ENCODE measurements at places on chromosomes 12 and 14.

- no peak for DNase-seq
These were observed 29.0 kb downstream of the MOAP1 start for GRCh38 chr14:93155667-93156066.

DNA sequence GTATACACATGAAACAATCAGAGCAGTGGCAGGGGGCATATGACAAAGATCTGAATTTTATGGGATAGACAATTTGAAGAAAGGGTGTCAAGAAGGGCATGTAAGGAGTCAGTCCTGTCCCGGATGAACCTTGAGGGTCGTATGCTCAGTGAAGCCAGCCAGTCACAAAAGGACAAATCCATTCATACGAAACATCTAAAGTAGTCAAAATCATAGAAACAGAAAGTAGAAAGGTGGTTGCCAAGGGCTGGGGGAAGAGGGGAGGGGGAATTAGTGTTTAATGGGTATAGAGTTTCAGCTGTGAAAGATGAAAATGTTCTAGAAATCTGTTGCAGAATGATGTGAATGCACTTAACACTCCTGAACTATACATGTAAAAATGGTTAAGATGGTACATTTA is 157.5 kb downstream of the TGFB3 start:
- DNase-seq: peak; percentile 47

DNA sequence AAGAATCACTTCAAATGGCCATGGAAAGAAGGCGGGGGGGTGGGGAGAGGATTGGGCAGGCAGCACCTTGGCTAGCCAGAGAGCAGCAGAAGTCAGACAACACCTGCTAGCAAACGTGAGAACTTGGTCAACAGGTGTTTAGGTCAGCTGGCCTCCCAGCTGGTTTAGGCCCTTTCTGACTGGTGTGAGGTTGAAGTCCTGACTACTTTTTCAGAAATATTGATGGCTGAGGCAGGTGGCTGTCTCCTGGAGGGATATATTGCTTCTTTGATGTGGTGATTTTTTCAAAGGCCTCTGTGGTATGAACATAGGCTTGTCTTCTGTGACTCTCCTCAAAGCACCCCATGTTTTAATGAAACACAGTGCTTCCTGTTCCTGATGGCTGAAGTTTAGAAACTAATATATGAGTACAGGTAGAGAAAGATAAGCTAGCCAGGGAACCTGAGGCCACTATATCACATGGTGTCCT is 238.2 kb upstream of the SSTR1 start:
- no peak for DNase-seq

- DNase-seq: no peak
These were observed 24.3 kb downstream of the SLC41A2 start for GRCh38 chr12:104933778-104934177.

GRCh38 chr12:121797937-121798786 is 4.7 kb upstream of the RHOF start:
- DNase-seq: peak; percentile 73

DNA sequence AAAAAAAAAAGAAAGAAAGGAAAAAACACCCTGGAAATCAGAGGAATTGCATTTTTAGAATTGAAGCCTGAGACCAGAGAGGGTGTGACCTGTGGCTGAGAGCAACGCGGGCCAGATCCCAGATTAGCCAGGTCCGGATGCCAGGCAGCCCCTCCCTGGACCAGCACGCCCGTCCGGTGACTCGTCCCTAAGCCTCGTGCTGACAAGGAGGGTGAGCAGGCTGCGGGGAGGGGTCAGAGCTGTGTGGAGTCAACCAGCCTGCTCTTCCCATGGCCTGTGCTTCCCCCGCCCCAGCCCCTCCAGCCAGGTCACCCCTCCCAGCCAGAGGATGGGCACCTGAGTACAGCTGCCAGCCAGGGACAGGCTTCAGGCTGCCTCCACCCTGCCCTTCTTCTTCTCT is 4.2 kb upstream of the KLC1 start:
- DNase-seq: no peak

DNA sequence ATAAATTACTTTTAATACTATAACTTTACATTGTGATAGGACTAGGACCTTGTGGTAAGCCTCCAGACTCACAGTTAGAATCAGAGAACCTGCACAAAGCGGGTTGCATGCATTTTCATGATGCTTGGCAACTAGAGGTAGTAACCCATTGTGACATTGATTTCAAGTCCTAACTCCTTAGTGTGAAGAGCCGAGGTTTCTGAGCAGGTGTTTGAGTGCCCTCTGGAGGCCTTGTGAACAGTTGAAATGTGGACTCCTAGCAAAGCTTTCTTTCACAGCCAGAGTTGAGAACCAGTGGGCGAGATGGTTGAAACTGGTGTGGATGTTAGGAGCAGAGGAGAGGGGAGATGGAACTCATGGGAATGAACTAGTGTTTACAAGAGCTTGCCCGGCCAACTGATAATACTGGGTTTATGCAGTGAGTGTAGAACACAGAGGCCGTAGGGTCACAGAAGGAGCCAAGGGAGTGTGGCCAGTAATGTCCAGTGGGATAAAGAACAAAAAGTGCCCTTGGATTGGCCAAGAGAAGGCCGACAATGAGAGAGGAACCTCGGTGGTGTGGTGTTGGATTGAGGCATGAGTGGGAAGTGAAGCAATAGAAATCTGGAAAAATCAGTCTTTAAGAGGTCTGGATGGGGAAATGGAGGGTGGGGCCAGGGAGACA is 10.9 kb downstream of the ZNF664 start:
- DNase-seq: peak; percentile 53

- no peak for DNase-seq
These were observed 93.9 kb downstream of the TBC1D30 start for GRCh38 chr12:64918344-64918743.

DNA sequence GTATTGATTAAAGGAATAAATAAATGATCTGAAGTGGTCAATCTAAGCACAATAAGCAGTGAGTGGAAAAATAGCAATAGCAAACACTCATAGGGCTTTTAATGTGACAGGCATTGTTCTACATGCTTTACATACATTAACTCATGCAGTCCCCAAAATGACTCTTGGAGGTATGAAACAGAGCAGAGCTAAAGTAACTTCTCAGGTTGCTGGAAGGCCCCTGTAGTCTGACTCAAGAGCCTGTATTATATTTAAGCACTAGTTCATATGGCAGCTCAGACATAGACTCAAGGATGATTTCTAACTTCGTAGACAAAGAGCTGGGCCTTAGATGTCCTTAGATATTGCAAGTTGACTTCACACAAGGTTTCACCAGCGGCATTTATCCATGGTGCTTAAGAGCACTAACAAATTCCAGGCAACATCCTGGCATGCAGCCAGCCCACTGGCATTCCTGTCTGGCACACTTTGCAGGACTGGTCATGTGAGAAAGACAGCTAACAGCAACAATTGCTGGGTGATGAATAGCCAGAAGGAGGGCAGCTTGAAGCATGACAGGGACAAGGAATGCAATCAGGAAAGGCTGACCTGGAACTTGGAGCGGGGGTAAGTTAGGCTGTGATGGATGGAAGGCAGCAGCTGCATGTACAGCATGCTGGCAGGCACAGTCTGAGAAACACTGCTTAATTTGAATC is 22.9 kb upstream of the KTN1 start:
- peak; percentile 49 for DNase-seq

- peak; percentile 20 for DNase-seq
These were observed 7.4 kb downstream of the INF2 start for GRCh38 chr14:104696671-104697316.

- DNase-seq: peak; percentile 11
These were observed 5.9 kb upstream of the VCPKMT start for GRCh38 chr14:50122291-50122690.

- DNase-seq: no peak
These were observed 8.7 kb downstream of the RFC5 start for GRCh38 chr12:118025168-118025567.

GRCh38 chr14:98545181-98545580 is 726.8 kb downstream of the BCL11B start:
- no peak for DNase-seq

DNA sequence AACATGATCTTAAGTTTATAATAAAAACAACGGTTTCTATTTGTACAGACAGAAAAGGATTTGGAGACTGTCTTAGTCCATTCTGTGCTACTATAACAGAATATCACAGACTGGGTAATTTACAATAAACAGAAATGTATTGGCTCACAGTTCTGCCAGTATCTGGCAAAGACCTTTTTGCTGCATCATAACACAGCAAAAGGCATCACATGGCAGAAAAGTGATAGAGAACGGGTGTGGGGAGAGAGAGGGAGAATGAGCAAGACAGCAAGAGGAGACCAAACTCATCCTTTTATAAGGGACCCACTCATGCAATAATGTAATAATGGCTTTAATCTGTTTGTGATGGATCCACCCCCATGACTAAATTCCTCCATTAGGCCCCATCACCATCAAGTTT is 17.0 kb upstream of the NUDT4 start:
- no peak for DNase-seq

DNA sequence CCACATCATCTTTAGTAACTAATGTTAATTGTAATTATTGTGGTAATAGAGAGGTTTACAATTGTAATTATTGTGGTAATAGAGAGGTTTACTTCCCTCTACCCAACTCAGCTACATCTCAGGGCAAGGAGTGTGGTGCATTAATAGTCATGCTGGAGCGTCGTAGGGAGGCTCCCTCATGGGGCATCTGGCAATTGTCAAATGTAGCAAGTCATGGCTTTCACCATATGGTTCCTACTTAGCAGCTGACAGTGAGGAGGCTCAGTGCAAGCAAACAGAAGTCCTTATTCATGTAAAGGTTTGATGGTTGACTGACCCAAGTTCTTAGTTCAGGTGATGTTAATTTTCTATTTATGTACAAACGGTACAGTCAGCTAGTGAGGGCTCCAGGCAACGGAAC is 1012.0 kb downstream of the FLRT2 start:
- peak; percentile 92 for DNase-seq

DNA sequence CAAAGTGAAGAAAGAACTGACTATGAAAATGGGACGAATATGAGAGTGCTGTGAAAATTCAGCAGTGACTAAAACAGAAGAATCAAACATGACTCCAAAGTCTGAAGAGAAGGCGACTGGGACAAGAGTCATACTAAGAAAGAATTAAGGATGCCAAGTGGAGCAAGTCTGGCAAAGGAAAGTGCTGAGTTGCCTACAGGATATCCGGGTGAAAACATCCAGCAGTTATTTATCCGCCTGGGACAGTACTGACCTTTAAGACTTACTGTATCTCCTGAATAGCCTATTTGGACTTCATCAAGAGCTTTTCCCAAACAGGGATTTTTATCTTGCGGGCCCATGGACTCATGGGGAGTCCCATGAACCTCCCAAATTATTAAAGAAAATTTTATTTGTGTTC is 41.1 kb downstream of the KICS2 start:
- no peak for DNase-seq

GRCh38 chr14:89254166-89254909 is 162.7 kb downstream of the FOXN3 start:
- DNase-seq: no peak

Data from NCI-H2171 treated with DMSO at 0.1 percent for 48 hours (cell line).